HT-29 (cell line): ENCODE measurements at places on chromosomes 12 and 14.

- DNase-seq = no peak
These were observed 60.7 kb downstream of the SPPL3 start for GRCh38 chr12:120843472-120843871.

DNA sequence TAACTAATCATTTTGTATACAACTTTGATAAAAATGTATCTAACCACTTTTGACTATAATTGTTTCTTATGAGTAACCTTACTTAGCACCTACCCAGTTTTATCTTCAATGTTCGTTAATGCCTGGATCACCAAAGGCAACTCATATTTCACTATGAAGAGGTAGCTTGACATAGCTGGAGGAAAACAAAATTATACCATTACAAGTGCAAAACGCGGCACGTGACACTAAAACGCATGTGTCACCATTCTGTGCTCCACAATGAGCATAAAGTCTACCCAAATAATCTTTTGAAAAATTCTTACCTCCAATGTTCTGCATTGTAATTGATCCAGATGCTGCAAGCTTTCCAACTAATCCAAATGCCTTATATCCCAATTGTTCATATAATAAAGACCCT, 5.8 kb downstream of the SLC38A2 start:
- DNase-seq = no peak

- peak; percentile 34 for DNase-seq
These were observed 157.1 kb upstream of the CCND2 start for GRCh38 chr12:4116251-4117111.

DNA sequence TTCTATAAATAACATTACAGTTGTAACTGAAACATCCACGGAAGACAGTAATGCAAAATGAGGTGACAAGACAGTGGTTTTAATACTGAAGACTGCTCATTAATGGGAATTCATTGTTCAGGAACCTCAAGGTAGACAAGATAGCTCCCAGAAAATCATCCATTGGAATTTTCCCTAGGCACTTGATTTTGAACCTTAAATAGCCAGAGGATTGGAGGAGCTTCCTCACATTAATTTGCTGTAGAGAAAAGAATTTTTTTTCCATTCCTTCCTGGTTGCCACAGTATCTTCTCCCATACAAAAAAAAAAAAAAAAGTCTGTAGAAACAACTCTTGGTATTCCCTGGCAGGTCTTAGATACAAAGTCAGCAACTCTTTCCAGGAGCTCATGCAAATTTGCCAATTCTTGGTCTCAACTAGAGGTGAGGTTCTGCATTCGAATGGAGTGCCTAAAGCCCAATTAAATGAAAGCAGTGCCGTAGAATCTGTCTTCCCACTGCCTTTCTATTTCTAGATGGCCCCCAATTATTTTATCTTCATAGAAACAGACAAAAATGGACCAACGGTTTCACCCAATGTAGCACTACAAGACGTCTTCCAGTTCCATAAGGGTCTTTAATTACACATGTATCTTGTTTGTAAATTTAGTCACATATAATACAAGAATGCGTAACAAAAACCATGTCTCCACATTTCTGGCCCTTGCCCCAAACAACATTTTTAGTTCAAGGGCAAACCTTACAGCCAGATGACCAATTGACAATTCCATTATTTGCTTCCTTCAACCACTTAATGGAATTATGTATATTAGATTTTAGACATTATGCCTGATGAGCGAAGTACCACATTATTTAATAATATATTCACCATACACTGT, 13.5 kb downstream of the SLC38A2 start:
- no peak for DNase-seq

DNA sequence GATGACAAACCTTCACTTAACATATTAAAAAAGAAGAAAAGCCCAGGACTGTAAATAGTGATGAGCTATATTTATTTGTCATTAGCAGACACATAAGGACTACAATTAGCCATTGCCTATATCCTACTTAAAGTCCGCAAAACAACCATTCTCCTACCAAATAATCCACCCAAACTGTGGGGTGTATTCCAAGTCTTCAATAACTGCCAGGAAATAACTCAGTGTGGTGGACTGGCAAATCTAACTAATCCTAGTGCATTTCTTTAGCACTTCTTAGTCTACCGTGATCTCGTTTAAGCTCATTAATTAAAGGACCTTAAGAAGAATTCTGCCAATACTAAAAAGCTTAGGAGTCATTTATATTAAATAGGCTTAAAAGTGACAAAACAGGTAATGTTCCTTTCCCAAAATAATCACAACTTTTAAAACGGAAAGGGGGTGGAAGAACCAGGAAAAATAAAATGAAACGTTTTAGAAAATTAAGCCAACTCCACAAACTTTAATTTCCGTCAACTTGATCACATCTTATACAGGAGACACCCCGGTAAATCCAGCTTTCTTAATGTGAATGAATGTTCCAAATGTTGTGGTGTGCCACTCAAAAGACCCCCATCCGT, 1.8 kb downstream of the NOVA1 start:
- no peak for DNase-seq

- DNase-seq = no peak
These were observed 8.4 kb downstream of the PRKAG1 start for GRCh38 chr12:49010092-49010668.

- DNase-seq = no peak
These were observed 87.2 kb upstream of the CDKN3 start for GRCh38 chr14:54309615-54310014.

DNA sequence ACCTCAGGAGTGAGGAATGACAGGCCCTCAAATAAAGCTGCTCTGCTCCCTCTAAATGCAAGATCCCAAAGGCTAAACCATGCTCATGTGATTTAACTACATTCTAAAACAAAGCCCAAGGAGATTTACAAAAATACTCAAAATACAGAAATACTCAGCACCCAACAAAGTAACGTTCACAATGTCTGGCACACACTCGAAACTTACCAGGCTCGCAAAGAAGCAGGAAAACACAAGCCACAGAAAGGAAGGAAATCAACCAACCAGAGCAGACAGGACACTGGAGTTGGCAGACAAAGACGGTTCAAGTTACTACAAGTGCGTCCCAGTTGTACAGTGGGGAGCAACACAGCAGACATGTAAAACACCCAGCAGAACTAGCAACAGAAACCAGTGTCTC, 33.4 kb downstream of the STX2 start:
- no peak for DNase-seq

DNA sequence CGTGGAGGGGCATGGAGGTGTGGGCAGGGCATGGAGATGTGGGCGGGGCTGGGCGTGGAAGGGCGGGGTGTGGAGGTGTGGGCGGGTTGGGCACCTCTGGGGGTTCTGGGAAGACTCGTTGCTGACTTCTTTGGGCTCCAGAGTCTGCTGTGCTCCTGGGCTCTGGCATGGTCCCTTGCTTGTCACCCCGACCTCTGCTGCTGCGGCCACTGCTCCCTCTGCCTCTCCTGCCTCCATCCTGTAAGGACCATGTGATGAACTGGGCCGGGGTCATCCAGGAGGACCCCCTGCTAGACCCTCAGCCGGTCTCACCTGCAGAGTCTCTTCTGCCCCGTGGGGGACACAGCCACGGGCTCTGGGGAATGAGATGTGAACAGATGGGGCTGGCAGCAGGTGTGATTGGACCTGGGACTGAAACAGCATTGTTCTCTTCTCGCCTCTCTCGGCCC, 15.3 kb downstream of the NOC4L start:
- no peak for DNase-seq

DNA sequence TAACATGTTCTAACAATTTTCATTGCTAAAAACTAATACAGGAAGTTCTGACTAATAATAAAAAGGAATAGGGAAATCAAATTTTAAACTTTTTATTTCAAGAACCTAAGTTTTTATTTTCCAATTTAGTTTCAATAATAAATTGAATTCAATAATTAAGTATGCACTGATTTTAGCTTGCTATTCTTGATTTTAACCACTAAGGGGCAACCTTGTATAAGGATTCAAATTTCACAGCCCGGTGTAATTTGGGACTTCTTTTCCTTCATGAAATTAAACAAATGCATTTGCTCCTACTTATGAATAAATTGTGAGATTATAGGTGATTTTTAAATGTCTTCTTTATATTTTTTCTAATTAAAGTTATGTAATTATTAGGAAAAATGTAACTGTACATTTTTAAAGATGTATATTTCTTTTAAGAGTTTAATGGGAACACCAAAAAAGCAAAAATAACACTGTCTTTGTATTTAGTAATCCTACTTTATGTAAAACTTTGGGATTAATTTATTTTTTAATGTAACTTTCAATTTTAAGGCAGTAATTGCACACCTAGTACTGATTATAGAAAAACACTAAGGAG, 241.4 kb upstream of the PDZRN4 start:
- DNase-seq = peak; percentile 24

DNA sequence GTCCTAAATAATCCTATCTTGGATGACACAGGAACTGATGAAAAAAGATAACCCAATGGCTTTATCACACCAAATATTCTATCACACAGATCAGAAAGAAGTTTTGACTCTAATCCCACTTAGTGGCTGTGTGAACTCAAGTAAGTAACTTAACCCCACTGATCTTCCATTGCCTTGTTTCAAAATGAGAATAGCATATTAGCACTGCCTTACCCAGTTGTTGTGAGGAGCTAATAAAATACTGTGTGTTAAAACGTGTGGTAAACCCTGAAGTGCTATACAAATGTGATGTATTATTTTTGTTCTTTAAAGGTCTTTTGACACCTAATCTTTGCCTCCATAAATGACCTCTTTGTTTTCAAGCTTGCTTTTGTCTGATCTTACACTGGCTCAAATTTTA, 60.9 kb upstream of the ARID2 start:
- no peak for DNase-seq

GRCh38 chr14:50381008-50381407, 15.7 kb downstream of the CDKL1 start:
- no peak for DNase-seq

DNA sequence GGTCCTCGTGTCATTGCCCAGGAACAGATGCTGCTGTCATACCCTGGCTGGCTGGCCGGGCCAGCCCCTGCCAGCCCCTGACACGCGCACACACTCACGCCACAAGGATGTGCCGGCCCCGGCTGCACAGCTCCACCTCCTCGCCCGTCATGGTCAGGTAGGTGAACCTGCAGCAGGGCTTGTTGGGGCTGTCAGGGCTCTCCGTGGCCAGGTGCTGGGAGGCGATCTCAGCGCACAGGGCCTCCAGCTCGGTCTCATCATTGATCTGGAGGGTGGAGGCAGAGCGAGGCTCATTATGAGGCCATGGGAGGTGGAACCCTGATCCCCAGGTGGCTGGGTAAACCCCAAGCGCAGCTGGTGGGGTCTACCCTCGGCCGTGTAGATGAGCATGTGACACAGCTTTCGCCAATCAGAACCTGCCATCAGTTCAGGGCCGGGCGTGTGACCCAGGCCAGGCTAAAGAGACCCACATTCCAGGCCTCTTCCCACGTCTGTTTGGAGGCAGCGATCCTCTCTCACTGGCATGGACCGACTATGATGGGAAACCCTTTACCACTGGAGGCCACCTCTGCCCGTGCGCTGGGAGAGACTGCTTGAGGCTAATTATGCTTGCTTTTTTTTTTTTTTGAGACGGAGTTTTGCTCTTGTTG, 38.8 kb downstream of the TRAFD1 start:
- DNase-seq = no peak

GRCh38 chr12:105235732-105236476, at the start of gene APPL2:
Gene APPL2 (minus strand): TSS chr12:105236174. CDS start chr12:105236012, 162 bp downstream.
- peak; percentile 92 for DNase-seq

- no peak for DNase-seq
These were observed 44.4 kb upstream of the TCL1A start for GRCh38 chr14:95758331-95758730.

- no peak for DNase-seq
These were observed 506.1 kb downstream of the RMST start for GRCh38 chr12:97968641-97969197.

DNA sequence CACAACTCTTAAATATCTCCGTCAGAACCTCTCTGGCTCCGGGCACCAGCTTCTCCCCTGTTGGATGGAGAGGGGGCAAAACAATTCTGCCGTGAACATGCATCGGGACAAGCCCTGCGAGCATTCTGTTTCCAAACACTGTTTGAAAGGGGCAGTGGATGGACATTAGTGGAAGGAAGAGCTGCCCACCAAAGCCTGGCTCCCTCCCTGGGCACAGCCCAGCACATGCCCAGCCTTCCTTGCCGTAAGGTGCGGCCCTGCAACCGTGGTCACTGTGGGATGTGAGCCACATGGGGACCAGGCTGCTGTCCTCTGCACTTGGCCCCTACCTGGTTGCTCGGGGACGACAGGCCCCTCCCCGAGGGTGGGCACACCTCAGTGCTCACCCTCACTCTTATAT, 54.0 kb downstream of the TRAFD1 start:
- DNase-seq = no peak

DNA sequence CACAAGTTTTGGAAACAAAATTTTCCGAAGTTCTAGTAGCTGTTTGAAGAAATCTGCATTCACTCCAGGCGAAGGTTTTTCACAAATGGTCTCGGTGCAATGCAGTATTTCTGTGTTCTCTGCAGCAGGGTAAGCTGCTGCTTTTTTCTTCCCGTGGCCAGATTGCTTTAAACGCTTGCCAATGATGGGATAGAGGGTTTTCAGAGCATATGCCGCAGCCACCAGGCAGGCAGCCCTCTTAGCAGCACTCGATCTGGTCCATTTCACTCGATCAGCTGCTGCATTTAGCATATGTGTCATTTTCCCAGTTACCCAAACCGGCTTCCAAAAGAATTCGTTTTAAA, 315 bp downstream of the ABCD2 start:
- DNase-seq = no peak

DNA sequence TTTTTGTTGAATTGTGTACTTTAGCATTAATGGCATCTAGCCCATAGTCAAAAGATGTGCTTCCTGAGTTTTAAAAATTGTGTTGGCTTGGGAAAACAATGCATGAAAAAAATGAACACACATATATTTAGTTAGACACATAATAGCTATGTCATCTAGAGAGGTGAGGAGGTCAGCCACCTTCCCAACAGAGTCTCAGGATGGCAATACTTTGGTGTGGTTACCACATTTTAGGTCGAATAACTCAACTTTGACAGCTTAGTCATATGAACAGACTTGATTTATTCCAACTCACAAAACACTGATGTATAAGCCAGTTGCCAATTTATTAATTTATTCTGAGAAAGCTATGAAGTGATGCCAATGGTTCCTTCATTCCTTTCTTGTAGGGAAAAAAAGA, 114.0 kb downstream of the ETNK1 start:
- no peak for DNase-seq

- DNase-seq = no peak
These were observed 18.5 kb upstream of the DUSP6 start for GRCh38 chr12:89370850-89371249.

- no peak for DNase-seq
These were observed 242.5 kb downstream of the ZFP36L1 start for GRCh38 chr14:68550338-68550715.

DNA sequence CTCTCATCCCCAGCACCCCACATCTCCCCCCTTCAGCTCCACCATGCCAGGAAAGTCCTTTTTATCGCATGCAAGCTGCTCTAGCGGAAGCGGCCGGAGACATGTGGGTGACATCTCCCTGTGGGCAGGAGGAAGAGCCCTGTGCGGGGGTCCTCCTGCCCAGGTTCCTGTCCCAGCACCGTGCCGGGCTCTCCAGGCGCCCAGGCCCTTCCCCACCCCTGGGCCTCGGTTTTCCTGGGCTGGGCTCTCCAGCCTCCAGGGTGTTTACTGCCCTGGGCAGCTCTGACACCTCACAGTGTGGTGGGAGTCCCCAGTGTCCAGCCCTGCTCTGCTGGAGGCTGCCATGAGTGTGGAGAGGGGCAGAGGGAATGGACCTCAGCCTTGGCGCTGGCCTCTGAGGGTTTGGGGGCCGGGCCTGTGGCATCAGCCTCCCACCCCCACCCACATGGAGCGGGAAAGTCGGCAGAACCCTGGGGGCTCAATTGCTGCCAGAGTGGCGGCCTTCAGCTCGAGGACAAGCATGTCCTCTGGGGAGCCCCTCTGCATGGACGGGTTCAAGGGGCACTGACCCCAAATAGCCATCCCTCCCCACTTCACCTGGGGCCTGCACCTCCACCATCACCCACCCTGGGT, 16.9 kb downstream of the ASPG start:
- no peak for DNase-seq
